Dorsolateral prefrontal cortex (tissue), 122 donors: ENCODE measurements at places on chromosomes 11 and 22.

- DNase-seq: no peak
These were observed 114.4 kb upstream of the NNMT start for GRCh38 chr11:114181752-114182151.

DNA sequence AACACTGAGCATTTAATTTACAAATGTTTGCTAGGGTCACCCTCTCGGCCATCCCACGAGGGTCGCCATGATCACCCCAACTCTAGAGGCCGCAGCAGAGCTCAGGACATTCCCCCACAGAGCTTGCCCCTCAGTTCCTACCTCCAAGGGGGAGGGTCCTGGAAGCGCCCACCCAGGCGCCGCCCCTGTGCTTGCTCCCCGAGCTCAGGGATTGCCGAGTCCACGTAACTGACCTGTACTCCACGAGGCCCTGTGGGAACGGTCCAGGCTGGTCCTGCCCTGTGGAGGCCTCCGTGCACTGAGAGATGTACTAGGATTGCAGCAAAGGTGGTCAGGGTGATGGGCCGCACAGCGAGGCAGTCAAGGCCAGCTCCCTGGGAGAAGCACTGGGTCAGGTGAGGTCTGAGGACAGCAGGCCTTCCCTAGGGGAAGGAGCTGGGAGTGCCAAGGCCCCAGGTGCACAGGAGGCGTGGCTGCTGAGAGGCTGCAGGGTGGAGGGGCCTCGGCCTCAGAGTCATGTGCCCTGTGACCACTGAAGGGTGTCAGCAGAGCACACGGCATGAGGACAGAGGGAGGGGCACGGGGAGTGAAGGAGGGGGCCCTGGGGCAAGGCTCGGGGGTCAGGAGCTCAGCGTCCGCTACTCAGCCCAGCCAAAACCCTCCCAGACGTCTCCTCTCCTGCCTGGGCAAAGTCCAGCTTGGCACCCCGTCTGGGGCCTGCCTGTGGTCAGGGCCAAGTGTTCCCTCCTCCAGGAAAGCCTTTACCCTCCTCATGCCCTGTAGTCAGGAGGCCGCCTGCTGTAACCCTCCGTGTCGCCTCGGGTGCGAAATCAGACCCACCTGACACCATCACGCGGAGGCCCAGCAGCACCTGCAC, 2.4 kb upstream of the MIOX start:
- no peak for DNase-seq

DNA sequence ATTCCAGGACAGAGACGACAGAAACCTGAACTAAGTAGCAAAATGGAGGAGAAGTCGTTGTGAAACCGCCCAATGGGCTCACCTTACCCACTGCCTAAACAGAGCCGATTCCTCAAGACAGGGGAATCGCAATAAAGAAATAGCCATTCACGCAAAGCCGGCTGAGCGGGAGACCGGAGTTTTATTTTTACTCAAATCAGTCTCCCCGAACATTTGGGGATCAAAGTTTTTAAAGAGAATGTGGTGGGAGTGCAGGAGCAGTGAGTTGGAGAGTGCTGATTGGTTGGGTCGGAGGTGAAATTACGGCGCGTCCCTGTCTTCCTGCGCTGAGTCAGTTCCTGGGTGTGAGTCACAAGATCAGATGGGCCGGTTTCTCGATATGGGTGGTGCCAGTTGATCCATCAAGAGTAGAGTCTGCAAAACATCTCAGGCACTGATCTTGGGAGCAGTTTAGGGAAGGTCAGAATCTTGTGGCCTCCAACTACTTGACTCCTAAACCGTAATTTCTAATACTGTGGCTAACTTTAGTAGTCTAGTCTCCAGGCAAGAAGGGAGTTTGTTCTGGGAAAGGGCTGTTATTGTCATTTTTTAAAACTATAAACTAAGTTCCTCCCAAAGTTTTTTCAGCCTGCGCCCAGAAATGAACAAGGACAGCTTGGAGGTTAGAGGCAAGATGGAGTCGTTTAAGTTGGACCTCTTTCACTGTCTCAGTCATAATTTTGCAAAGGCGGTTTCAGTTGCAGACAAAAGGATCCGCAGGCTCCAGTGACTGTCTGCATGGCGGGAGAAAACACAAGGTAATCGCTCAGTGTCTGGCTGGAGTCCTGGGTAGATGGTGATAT, 34.1 kb downstream of the OR4D9 start:
- DNase-seq: no peak

DNA sequence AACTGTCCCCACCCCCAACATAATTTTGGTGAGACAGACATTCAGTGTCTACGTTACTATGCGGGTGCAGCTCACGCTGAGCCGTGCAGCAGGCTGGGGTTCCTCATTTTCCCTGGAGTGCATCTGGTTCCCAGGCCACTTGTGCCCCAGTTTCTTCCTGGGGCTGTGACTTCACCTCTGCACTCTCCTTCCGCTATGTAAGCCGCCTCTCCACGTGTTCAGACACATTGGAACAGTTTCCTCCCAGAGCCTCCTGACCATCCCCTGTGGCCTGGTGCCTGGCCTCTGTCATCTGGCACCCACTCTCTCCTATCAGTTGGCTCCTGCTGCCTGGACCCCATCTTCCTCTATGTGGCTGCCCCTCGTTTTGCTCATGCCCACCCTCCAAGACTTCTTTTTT, 46.2 kb upstream of the A4GALT start:
- DNase-seq: no peak

DNA sequence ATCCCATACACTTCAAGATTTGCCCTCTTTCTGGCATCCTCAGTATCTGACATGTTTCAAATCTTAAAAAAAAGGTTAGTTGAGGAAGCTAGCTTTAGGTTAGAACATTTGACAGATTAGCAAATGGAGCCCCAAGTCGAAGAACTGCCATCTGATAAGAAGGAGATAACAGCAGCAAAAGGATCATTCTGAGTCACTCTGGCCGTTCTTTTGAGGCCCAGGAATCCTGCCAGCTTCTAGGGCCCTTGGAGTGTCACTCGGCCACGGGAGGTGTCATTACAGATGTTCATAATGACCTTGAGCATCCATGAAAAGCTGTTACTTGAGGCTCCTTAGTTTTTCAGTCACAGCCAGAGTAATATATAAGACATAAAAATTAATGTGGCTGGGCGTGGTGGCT, 132.1 kb upstream of the RASSF10 start:
- DNase-seq: no peak

DNA sequence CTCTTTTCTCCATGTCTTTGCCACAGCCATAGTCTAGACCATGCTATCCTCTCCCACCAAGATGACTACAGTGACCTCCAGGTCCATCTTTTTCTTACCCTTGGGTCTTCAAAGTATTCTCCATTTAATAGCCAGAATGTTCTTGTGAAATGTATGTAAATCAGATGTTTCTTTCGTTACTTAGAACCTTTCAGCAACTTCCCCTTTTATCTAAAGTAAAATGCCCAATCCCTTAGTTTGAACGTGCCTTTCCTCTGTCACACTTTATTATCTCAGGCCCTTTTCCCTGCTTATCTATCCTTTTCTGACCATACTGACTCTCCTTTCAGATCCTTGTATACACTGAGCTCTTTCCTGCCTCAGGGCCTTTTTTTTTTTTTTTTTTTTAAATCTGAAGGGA, 17.9 kb downstream of the RBM4B start:
- DNase-seq: no peak

- peak; percentile 76 for DNase-seq
These were observed 11.1 kb downstream of the RANGAP1 start for GRCh38 chr22:41274856-41275255.

DNA sequence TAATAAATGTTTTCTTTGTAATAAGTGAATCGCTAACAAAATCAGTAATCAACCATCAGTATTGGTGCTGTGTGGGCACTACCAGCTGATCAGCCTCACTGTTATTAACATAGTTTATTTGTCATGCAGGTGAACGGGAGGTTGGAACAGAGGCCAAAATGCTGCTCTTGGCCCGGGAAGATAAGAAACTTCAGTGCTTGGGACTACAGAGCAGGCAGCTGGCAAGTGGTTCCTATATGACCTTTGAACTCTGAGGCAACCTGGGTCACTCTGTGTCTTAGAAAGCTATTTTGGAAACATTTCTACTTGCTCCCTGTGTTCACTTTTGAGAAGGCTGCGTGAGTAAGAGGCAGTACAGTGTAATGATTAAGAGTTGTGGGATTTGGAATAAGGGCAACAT, 36.5 kb upstream of the DNAJB13 start:
- DNase-seq: no peak

- no peak for DNase-seq
These were observed 10.4 kb upstream of the LINC01488 start for GRCh38 chr11:69470793-69471728.

- DNase-seq: no peak
These were observed 167.8 kb upstream of the POU2AF2 start for GRCh38 chr11:111077530-111078322.

GRCh38 chr22:40627612-40628011, 8.9 kb downstream of the MRTFA start:
- no peak for DNase-seq

GRCh38 chr11:120284272-120284671, 40.8 kb upstream of the TLCD5 start:
- DNase-seq: no peak

DNA sequence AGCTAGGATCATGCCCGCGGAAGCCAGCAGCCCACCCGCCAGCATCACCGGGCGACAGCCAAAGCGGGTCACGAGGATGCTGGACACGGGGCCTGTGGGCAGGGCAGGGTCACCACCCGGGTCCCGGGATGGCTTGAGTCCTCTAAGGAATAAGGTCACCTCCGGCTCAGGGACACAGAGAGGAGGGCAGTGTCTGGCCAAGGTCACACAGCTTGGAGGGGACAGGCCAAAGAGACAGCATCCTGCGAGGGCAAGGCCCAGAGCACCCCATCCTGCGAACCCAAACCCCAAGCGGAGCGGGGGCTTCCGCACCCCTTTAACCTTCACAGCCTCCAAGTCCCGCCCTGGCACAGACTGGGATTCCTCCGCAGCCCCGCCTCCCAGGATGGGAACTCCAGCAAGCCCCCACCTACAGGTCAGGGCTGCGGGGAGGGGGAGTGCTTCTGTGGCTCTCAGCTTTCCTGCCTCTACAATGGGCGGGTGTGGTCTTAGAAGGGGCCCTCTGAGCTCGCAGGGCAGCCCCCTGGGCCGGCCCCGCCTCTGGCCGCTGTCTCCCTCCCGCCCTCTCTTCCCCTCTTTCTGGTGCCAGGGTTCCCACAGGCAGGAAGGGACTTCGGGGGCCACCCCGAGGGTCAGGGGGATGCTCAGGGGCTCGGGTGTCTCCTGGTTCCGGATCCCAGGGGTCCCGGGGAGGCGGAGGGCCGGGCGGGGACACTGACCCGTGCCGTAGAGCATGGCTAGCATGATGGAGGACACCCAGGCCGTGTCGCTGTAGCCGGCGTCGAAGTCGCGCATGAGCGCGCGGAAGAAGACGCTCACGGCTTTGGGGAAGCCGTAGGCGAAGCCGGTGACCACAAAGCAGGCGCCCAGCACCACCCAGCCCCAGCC, 1.8 kb downstream of the SLC16A8 start:
- no peak for DNase-seq

- peak; percentile 2 for DNase-seq
These were observed 1.6 kb downstream of the NADSYN1 start for GRCh38 chr11:71454470-71455113.

- DNase-seq: no peak
These were observed 12.7 kb upstream of the PANX2 start for GRCh38 chr22:50157709-50158375.

DNA sequence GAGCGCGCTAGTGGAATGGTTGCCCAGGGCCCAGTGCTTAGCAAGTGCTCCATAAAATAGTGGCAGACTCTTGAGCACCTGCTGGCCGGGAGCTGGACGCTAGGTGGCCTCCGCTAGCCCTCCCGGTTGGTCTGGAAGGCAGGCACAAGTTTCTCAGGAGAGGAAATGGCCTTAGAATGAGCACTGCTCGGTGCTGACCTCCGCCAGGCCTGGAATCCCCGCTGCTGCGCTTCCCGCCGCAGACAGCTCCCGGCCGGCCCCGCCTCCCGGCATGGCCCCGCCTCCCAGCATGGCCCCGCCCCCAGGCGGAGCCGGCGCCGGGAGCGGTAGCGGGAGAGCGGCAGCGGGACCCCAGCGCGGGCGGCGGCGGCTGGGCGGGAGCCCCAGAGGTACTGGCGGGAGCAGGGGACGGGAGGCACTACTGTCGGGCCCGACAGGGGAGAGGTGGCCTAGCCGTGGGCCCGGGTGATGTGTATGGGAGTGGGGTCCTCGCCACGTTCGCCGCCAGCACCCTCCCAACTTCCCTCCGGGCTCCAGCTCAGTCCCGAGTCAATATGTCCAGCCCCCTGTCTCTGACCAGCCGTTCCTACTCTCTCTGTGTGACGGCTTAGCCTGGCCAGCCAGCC, at the start of gene SIPA1:
Gene SIPA1 (plus strand): TSS at position 308 of the 626 bp plus-strand sequence. CDS start 2,821 bp downstream, outside the sequence.
- peak; percentile 51 for DNase-seq

GRCh38 chr11:61947486-61948210, 2.5 kb upstream of the BEST1 start:
- peak; percentile 90 for DNase-seq

- peak; percentile 78 for DNase-seq
These were observed 70.7 kb upstream of the E2F8 start for GRCh38 chr11:19311308-19312030.
